ENCODE measurements at places on chromosomes 16 and 17.

DNA sequence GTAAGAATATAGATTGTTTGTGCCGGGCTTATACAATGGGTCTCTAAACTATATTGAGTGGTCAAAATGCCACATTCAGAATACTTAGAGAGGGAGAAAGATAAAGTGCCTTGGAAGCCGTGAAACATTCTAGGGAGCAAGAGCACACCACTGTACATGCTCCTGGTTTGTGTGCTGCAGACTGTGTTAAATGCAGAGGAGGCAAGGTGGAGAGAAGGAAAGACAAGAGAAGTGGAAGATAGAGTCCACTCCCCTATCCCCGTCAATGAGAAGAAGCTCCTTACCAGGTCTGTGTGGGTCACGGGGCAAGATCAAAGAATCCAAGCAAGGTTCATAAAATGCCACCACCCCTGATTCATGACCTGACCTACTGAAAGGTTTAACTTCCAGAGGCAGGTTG lies 267.1 kb upstream of the TBX2 start:
- DNase-seq, result no peak

GRCh38 chr17:28948342-28948741 lies 3.0 kb downstream of the PHF12 start:
- DNase-seq, result no peak

GRCh38 chr16:29808219-29808900 lies 2.0 kb downstream of the MAZ start:
- peak; percentile 22 for DNase-seq

- peak; percentile 4 for DNase-seq
Observed at GRCh38 chr17:6366221-6366666, 68.7 kb downstream of the AIPL1 start.

GRCh38 chr17:1907909-1908698 lies 78.3 kb downstream of the RPA1 start:
- DNase-seq, result peak; percentile 11

DNA sequence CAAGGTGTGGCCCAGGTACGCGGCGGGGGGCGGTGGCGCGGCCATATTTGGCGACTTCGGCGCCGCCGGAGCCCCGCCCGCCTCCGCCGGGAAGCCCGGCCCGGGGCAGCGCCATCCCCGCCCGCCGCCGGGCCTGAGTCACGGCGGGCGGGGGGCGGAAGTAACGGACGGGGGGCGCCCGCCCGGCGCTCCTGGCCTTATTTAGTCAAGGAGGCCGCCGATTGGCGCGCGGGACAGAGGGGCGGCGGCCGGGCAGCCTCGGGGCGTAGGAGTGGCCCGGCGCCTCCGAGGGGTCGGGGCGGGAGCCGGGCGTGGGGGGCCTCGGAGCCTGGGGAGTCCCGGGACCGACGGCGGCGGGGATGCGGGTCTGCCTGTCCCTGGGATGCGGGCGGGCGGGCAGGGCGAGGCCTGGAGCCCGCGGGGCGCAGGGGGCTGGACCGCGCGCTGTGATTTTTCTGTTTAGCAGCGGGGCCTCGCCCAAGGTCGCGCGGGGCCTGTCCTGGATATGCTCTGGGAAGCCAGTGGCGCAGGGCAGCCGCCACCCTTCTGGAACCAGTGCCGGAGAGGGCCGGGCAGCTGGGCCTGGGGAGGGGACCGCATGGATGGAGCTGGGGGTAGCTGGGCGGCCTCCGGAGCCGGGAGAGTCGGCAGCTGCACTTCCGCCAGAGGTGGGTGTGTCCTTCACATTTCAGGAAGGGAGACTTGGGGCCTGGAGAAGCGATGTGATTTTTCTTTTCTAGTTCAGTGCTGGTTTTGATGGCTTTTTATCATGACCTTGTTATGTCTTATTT lies 2.3 kb upstream of the ACTG1 start:
- peak; percentile 82 for DNase-seq

DNA sequence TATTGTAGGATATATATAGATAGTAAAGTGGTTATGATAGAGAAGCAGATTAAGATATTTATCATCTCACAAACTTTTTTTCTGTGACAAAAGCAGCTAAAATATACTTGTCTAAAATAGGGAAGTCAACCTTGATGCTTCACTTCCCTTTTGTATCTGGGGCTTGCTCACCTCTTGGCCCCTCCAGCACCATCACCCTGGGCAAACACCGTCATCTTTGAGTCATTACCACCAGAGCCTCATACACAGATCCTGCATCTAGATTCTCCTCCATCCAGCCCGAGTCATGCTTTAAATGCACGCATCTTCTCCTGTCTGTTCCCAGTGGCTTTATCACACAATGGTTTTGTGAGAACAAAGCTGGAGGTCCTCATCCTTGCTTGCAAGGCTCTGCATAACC lies 1062.7 kb upstream of the EEF2KMT start:
- no peak for DNase-seq

GRCh38 chr16:85539629-85540291 lies 73.4 kb upstream of the GSE1 start:
- no peak for DNase-seq

DNA sequence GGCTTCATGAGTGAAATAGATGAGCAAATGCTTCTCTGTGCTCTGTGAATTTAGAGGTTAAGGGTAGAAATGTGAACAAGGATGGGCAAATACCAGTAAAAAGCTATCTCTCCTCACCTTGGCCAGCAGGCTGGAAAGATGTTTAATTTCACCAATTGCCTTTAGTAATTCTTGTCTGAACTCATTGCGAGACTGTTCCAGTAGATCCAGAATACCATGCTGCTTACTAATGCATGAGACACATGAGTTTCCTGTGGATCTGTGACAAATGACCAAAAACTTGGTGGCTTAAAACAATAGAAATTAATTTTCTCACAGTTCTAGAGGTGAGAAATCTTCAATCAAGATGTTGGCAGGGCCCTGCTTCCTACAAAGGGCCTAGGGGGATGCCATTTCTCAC lies 9.3 kb upstream of the ZNF624 start:
- no peak for DNase-seq

DNA sequence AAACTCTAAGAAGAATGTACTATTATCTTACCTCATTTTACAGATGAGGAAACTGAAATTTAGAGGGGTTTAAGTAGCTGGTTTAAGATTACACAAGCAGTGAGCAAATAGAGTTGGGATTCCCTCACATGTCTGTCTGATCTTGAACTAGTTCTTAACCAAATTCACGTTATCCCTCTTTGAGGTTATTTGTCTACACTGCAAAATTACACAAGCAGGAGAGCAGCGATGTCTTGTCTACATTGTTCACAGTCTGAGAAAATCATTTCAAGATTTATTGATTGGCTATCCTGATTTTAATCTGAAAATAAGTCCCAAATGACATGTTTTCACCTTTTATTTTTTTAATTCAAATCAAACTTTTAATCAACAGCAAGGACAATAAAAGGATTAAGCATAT lies 56.9 kb downstream of the SOX9 start:
- DNase-seq, result no peak

DNA sequence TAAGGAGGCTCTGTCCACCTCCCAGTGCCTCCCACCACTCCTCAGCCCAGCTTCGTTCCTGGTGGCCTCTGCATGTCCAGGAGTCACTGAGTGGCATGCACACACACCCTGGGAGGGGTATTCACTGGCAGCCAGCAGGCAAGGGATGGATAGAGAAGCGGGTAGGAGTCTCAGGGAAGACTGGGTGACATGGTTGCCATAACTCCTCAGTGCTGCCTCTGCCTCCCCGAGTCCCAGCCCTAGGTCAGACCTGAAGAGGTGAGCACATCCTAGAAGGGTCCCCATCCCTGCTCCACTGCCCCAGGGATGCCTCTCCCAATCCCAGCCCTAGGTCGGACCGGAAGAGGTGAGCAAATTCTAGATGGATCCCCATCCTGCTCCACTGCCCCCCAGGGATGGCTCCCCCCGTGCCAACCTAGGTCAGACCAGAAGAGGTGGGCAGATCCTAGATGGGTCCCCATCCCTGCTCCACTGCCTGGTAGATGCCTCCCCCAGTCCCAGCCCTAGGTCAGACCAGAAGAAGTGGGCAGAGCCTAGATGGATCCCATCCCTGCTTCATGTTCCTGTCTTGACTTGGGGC lies 197.0 kb downstream of the IRF8 start:
- no peak for DNase-seq

- peak; percentile 64 for DNase-seq
Observed at GRCh38 chr17:80569924-80570323, 25.3 kb downstream of the RPTOR start.

GRCh38 chr17:34393401-34393800 lies 30.4 kb upstream of the CCL1 start:
- no peak for DNase-seq

DNA sequence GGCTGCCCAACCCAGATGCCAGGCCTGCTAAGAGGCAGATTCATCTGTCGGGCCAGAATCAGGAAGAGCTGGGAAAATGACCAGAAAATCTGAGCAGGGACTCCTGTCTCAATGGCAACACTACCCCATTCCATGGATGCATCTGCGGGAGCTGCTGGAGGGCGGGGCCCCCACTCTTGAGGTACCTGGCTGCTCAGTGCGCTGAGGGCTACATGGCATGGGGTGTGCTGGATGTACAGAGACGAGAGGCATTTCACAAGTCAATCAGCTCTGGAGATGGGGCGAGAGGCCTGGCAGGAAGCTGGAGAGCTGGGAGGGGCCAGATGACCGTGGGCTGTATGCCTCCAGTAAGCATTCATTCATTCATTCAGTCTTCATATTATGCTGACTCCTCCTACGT lies 6.4 kb downstream of the SDK2 start:
- no peak for DNase-seq

DNA sequence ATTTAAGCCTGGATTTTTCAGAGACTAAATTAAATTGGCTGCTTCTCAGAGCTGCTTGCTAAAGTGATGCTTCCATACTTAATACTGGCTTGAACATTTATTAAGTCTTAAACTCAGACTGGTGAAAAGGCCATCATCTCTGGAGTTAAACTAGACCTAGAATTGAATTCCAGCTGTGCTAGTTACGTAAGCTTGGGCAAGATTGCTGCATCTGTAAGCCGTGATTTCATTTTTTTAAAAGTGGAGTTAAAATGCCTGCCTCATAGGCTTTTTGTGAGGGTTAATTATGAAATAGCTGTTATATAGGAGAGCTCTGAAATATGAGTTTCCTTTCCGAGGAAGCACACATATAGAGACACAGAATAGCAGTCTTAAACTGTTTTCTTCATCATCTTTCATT lies 84.7 kb downstream of the VAT1L start:
- DNase-seq, result no peak

DNA sequence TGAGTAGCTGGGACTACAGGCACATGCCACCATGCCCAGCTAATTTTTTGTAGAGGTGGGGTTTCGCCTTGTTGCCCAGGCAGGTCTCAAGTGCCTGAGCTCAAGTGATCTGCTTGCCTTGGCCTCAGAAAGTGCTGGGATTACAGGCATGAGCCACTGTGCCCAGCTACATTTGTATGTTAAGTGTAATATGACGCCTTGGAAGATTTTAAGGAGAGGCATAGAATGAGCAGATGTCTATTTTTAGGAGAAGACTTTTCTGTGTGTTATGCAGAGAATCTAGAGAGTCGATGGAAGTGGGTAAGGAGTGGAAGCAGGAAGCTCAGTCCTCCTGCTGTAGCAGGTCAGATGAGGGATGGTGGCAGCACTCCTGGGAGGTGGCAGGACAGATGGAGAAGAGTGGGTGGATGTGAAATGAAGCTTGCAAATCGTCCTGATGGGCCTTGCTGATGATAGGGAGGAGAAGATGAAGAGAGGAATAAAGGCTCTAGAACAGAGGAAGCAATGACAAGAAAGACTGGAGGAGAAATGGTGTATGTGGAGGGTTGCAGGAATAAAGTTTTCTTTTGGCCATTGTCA lies 125.3 kb downstream of the SHISA6 start:
- DNase-seq, result no peak

DNA sequence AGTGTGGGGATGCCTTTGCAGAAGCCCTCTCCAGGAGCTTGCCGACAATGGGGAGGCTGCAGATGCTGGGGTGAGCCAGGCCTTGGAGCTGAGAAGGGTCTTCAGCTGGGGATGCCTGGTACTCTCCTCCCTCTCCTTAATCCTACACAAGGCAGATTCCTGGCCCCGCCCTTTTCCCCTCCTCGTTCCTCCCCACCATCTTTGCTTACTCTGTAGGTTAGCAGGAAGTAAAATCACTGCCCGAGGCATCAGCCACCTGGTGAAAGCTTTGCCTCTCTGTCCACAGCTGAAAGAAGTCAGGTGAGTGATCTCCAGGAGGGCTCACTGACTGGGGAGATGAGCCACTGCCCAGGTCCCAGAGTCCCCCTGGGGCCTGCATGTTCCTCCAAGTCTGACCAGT lies 38.7 kb downstream of the NLRC5 start:
- DNase-seq, result no peak

DNA sequence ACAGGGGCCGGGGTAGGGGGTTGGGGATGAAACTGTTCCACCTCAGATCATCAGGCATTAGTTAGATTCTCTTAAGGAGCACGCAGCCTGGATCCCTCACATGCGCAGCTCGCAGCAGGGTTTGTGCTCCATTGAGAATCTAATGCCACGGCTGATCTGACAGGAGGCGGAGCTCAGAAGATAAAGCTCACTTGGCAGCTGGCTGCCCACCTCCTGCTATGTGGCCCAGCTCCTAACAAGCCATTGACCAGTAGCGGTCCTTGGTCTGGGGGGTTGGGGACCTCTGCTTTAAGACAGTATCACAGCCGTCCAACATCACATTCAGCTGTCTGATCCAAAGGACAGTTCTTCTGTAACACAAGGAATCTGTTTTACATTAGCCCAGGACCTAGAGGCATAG lies 62.5 kb downstream of the SLC39A11 start:
- no peak for DNase-seq

DNA sequence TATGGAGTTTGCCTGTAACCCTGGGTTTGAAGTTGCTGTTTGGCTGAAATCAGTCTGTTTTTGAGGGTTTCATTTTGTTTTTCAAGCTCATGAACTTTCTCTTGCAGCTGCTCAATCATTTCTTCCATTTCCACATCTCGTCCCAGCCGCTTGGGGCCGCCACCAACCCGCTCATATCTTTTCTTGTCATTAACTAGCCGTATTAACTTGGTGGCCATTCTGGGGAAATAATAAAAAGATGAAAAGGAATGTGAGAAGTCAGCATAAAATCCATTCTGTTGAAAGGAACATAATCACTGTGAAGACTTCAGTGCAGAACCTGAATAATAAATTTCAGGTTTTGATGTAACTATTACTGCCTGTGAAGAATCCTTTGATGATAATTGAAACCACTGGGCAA lies 11.5 kb downstream of the RPGRIP1L start:
- DNase-seq, result no peak

DNA sequence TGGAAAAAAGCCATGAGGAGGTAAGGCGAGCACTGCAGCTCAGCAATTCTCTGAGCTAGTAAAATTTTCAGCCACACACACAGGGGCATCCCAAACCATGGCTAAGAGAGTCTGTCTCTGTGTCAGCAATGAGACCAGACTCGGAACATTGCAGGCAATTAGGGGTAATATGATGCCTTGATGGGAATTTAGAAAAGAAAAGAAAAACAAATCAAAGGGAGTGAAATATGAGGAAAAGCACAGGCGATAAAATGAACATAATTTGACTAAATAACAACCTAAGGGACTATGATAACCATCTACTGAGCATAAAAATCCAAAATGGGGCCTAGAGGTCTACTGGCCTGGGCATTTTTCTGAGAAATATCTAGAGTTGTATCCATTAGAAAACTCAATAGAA lies 546.0 kb upstream of the PSMD7 start:
- DNase-seq, result no peak

- DNase-seq, result no peak
Observed at GRCh38 chr17:44398692-44399691, 9.5 kb upstream of the ITGA2B start.

GRCh38 chr16:68893710-68894705 lies 50.7 kb downstream of the TANGO6 start:
- no peak for DNase-seq

GRCh38 chr17:28827672-28828071 lies 14.9 kb downstream of the FAM222B start:
- no peak for DNase-seq
